ENCODE measurements at places on chromosomes 12 and 14.
A peak's percentile ranks its signal among the peaks of the same experiment; 100 is the strongest.

DNA sequence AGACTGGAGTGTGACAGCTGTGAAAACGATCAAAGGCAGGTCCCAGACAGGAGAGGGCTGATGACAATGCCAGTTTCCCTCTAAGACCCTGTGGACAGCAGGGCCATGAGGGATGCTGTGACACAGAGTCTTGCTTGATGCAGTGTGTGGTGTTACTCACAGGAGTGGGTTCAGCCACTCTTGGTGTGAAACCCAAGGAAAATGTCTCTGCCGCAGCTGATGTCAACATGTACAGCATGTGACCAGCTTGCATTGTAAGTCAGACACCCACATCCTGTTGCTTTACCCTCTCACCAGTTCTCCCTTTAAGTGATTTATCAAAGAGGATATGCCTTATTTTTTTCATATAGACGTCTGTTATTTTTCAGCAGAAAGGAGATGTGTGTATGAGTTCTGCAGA is 268.6 kb downstream of the BTG1 start:
- no peak for DNase-seq

DNA sequence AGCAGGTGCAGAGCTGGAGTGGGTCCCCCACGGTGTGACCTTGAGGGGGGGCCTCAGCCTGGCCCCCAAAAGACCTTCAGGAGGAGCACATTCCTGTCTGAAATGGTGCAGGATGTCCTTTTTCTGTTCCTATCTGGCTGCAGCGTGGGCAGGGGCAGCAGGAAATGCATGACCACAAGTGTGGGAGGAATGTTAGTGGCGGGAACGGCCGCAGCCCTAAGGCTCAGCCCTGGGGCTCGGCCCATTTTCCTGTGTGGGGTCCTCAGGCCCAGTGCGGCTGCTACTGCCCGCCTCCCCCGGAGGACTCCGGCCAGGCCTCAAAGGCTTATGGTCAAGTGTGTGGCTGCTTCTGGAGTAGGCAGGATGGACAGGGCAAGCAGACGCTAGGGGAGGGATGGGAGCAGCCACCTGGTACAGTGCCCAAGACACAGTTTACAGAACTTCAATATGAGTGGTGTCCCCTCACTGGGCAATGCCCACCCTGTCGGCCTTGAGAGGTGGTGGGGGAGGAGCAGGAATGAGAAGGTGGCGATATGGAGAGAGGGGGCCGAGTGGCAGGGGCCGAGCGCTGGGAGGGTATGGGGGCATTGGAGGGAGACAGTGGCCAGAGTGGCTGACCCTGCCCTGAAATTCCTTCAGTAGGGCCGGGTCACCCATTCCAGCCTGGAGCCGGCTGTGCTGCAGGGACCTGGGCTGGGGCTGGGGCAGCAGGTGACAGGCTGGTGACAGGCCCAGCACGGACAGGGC is 137.4 kb downstream of the CALM1 start:
- DNase-seq = no peak

GRCh38 chr12:123957196-123957595 is 15.4 kb downstream of the CCDC92 start:
- no peak for DNase-seq

GRCh38 chr12:106138633-106139421 is at the start of gene NUAK1:
TSS of gene NUAK1 (minus strand) at chr12:106138954. CDS start at chr12:106138653, 301 bp downstream.
- peak; percentile 86 for DNase-seq

GRCh38 chr12:47410383-47410782 is 295.4 kb downstream of the RPAP3 start:
- DNase-seq = no peak

DNA sequence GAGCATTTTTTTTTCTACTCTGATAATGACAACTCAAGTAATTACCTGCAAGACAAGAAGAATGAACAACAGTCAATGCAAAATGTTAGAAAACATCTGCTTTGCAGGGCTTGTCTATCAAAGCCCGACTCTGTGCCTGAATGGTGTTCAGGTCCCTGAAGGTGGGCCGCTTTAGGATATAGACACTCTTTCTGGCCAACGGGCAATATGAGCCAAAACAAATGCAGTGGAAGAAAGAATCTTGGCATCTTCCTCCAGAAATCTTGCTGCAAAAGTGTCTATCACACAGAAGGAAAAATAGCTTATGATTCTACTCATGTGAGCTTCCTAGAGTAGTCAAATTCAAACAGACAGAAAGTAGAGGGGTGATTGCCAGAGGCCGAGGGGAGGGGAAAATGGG is 32.7 kb downstream of the FOS start:
- DNase-seq = no peak

DNA sequence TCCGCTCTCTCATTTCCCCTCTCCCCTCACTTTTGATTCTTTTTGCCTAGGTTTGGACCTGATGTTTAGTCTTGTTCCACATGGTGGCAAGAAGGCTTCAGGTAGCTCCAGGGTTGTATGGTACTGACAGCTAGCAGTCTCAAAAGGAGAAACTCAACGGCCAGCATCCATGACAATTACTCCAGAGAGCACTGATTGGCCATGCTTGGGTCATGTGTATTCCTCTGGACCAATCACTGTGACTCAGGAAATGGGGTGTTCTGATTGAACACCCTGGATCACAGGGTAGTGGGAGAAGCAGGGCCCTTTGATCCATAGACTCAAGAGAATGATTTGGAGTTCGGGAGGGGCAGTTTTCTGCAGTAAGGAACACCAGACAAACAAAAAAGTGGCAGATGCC is 45.3 kb downstream of the DYRK2 start:
- DNase-seq = no peak

DNA sequence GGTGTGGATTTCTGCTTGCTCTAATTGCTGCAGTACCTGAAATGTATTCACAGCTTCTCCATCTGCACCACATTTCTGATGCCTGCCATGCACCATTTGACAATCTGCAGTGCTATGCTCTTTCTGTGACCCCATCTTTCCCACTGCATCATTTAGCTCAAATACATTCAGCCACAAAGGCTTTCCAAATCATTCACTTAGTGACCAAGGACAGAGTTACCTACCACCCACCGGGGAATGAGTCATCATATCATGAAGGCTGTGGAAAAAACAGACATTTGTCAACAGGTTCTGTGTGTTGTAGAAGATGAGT is 465.5 kb upstream of the ATP2B1 start:
- DNase-seq = no peak

GRCh38 chr14:59116984-59117415 is 71.5 kb upstream of the DAAM1 start:
- DNase-seq = peak; percentile 44

DNA sequence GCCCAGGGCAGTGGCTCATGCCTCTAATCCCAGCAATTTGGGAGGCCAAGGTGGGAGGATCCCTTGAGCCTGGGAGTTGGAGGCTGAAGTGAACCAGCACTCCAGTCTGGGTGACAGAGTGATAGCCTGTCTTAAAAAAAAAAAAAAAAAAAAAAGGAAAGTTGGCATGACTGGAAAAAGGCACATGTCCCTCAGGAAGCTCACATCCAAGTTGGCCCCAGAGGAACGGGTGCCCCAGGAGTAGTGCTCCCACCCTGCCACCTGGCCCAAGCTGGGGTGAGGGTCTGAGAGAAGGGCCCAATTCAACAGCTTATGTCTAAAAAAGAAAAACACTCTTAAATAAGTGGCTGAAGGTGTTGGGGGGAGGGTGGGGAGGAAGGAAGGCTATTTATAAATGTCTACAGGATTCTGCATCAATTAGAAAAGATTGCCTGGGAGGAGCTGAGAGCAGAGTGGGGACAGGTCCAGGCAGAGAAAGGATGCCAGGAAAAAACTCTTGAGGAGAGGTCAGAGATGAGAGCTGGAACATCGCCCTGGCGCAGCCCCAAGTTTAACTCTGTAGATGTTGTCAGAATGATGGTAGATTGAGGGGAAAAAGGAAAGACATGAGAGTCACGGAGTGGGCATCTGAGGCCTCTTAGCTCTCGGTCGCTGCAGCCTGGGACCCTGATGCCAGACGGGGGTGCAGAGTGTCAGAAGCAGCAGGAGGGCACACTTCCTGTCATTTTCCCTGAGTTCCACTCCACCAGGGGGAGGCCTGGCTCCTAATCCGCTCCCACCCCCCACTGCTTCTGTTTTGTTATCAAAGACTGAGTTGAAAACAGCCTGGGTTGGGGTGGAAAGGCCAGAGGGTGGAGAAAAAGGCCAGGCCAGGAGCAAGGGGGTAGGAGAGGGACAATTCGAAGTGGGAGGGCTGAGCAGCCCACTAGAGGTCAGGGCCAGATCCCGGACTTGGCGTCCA is 7.3 kb downstream of the SPRYD3 start:
- DNase-seq = peak; percentile 49

- DNase-seq = no peak
Observed at GRCh38 chr14:38731962-38732361, 371.1 kb downstream of the SEC23A start.

DNA sequence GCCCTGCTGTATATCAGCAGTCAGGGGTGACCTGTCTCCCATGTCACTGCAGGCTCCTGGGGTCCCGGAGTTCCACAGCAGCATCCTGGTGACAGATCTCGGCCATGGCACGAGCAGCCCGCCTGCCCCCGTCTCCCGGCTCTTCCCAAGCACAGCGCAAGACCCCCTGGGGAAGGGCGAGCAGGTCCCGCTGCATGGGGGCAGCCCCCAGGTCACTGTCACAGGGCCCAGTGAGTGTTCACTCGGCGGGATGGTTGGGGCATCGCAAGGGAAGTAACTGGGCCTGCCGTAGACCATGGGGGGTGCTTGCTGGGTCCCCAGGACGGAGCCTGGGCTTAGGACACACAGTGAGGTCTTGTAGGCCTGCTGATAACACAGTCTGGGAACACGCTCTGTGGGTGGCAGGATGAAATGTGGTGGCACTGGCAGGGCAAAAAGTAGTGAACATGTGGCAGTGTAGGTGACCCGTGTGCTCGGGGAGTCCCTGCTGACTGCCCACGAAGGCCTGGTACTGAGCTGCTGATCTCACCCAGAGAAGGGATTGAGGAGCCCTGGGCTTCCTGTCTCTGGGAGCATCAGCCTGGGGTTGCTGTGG is 38.5 kb downstream of the IL31 start:
- peak; percentile 3 for DNase-seq

DNA sequence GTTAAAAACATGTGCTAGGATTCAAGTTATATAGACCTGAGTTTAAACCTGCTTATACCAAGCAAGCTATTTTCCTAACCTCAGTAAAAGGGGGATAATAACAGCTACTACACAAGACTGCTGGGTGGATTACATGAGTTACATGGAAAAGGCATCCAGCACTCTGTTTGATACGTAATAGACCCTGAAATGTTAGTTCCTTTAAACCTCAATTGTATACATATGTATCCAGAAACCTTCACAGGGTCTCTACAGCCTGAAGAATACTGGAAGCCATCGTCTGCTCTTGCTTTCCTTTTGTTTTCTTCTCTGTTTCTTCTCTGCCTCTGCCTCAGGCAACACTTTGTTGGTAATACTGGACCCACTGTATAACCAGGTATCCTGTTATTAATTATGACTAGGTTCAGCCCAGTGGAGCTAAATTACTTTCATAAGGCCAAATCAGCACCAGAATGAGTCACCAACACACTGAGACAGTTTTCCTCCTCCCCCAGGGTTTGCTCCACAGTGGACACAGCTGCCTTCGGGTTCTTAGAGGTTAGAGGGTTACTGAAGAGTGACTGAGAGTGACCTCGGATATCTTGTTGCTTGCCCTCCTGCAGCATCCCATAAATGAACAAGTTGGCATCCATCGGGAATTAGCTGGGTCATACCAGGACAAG is 127.1 kb downstream of the CAPZA3 start:
- DNase-seq = peak; percentile 8

GRCh38 chr12:105420046-105420445 is 89.6 kb downstream of the C12orf75 start:
- no peak for DNase-seq

DNA sequence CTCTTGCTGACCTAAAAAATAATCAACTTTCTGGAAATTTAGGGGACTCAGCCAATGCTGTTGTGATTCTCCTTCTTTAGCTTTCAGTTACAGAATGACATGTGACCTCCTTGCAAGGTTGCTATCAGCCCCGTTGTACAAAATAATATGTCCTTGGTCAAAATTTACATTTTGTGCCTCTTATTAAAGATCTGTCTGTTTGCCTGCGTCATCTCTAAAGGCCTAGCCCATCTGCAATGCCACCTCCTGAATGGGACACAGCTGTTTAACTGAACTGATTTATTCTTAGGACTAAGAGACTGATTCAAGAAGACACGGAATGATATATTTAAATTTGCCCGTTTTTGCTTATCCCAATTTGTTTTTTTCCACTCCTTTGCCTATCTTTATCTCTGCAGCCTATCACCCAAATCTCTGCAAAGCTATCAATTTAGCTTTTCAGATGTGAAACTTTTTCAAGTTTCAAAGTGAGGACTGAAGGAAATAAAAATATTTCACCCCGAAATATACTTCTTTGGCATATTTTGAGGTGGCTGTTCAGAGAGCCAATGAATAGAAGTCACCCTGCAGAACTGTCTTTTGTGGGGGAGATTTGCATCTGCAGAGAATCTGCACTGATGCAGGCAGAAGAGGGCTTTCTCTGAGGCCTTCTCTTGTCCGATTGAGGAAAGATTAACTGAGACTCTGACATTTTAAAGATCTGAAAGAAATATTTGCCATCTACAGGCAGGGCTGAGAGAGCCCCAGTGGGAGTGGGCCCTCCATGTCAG is 126.0 kb downstream of the VEZT start:
- DNase-seq = no peak

GRCh38 chr12:57212701-57213057 is 3.9 kb upstream of the NXPH4 start:
- DNase-seq = no peak

DNA sequence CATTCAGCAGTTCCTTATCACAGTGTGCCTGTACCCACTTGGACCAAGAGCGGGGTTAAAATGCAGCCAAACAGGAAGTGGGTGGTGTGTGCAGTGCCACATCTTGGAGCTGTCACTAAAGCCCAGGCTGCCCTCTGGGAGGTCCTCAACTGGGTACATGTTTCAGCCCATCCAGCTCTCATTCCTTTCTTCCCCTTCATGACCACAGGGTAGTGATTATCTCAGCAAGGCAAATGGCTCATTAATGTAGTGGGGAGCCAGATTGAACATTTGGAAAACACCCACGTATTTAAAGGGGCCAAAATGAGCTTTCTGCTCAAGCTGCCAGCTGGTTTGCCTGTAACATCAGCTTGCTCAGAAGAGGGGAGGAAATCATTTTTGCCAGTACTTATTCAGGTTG is 210.8 kb upstream of the BTG1 start:
- no peak for DNase-seq

DNA sequence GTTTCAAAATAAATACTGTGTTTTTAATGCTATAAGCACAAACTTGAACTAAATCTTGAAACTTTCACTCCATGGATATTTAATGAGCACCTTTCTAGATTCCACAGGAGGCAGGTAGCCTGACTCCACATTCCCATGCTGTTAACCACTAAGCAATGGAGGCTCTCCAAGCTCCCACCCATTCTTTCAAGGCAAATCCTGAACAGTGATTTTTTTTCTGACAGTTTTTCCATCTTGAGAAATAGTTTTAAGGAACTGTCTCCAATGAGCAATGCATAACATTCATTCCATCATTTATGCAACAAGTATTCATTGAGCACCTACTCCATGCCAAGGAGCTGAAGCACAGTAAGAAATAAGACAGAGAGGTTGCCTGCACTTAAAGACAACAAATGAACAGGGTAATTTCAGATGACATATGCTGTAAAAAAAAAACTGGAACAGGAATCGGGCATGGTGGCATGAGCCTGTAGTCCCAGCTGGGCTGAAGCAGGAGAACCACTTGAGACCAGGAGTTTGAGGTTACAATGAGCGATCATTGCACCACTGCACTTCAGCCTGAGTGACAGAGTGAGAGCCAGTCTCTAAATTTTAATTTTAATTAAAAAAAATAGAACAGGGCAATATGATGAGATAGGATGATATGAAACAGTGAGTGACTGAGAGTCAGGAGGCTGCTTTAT is 102.3 kb upstream of the CPSF6 start:
- no peak for DNase-seq
